CD4-positive, alpha-beta T cell treated with Interleukin-15 for 1 hour (primary cell): ENCODE measurements at places on chromosomes 12 and 14.

GRCh38 chr14:71539650-71540285 is 392.5 kb upstream of the RGS6 start:
- DNase-seq = no peak

DNA sequence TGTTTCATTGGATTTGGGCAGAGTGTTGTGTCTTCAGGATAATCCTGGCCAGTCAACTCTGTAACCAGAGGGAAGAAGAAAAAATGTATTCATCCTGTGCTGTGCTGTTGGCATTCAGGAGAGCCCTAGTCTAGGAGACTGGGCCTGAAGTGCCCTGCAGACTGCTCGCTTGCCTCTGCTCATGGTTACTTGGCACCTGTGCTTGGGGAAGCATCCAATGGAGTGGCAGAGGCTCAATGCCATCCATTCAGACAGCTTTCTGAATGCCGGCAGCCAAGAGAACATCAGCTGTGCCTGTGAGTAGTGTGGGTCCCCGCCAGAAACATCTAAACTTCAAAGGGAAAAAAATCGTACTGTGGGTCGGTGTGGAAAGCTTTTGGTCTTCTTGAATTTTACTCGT is 124.2 kb downstream of the SRGAP1 start:
- no peak for DNase-seq

DNA sequence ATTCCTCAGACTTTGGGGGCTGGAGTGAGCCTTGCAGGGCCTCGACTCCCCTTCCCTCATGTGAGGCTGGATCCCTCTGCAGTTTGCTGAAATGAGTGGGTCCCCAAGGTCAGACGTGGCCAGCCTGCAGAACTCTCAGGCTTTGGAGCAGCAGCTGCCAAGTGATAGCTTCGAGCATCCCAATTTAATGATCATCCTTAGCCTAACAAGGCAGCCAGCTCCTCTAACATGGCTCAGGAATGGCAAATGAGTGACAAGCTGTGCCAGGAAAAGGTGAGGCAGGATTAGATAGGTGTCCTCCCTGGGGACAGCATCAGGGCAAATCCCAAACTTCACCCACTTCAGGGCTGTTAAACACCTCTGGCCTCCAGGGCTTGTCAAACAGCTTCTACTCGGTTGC is 130.7 kb upstream of the PWP1 start:
- DNase-seq = no peak

GRCh38 chr12:90099288-90099687 is 390.6 kb upstream of the ATP2B1 start:
- no peak for DNase-seq
